Suppressor macrophage treated with lipopolysaccharide for 1 hour (primary cell): ENCODE measurements at places on chromosomes 2 and 18.

DNA sequence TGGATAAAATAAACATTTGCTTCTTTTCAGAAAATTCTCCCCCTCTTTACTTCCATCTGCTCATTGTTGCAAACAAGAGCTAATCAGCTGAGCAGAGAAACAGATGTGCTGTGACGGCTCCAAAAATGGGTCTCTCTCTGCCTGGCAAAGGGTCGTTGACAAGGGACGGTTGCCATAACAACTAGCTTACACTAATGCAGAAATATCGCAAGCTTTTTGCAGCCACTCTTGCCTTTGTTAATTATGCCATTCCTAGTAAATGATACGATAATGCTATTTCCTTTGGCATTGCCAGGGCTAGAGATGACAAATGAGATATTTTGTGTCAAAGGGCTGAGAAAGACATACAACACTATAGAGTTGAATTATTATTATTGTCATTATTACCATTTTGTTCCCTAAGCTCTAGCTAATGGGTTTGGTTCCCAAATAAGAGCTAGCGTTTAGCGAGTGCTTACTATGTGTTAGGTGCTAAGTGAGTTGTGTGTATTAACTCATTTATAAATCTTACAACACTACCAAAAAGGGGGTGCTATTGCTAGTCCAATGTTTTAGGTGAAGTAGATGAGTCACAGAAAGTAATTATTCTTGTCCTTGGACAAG lies 46.8 kb downstream of the MYO3B start:
- no peak for DNase-seq

DNA sequence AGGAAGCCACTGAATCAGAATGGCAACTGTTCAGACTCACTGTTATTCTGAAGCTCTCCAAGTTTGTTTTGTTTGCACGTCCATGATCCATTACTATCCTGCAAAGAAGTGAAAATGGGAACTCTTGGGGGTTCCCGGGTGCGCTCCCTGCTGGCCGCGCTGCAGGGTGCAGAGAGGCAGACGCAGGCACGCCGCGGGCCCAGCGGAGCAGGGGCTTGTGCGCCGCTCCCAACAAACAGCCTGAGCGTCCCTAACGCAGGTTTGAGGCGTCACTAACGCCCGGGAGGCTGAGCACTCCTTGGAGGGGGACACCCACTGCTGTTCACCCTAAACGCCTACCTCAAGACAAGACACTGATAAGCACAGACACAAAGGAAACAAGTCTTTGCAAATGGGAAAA lies 14.3 kb upstream of the PIEZO2 start:
- peak; percentile 48 for DNase-seq

- DNase-seq, result no peak
Measured at GRCh38 chr2:240427729-240428128, 7.7 kb upstream of the GPC1 start.

GRCh38 chr2:135745545-135745944 lies 3.9 kb downstream of the UBXN4 start:
- no peak for DNase-seq

DNA sequence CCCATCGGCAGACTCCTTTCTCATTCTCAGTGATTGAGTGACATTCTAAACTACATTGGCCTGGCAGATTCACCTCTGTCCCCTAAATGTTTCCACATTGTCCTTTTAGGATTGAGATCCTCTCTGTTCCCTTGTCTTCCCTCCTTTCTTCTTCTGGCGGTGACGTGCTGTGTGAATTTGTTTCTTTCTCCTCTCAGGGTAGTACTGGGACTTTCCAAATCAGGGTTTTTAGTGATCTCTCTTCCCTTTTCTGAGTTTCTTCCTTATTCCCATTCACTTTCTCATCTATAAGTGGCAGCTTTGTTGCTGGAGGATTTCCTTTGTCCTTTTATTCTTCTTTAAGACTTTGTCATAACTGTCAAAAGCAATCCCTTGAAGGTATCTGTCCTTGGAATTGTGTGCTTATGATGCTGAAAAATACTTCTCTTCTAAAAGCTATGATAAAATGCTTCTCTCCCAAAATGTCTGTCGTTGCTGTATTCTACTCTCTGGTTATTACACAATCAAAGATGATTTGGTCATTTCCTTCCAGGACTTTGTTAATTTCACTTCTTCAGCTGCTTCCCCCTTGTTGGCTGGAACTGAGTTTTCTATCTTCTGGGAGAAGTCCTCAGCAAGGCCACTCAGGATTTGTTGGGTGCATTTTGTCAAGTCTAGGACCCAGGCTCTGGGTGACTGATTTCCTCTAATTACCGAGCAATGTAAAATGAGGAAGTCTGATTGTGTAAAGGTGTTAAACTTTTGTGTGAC lies 4.9 kb upstream of the IL1B start:
- peak; percentile 86 for DNase-seq

- no peak for DNase-seq
Measured at GRCh38 chr18:62585274-62586150, 62.7 kb downstream of the ZCCHC2 start.

DNA sequence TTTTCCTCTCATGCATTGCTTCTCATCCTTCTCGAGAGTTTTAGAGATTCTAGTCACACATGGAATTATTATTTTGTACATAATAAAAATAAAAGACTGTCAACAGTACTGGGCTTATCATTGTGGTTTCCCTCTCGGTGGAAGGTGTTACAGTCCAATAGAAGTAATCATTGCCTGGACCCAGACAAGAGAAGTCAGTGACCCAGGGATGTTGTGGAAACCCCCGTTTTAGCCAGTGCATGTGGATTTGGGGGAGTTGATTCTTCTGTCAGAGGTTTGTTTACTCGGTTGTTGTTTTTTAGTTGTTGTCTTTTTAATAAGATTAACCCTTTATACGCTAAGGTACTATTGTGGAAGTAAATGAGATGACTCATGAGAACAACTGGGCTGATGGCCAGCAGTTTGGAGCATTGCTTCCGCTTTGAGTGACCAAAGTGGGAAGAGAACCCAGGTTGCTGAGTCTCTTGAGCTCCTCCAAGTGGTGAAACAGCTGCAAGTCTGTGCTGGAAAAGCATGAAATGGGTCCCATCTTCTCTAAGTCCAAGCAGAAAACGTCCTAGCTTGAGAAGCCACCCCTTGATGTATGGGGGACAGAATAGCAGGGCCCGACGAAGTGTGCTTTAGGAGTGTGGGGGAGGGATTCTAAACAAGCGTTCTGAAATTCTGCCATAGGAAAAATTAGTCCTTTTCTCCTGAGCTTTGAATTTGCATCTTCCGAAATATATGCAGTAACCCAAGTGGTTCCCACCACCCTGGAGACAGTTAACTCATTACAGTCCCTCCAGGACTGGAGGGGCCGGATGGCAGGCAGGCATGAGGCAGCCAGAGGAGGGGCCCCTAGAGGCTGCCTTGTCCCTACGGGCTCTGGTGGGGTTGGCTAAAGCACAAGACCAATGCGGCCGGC lies 61.8 kb upstream of the GPR45 start:
- peak; percentile 75 for DNase-seq

- no peak for DNase-seq
Measured at GRCh38 chr2:10909996-10910341, 1.8 kb upstream of the KCNF1 start.

DNA sequence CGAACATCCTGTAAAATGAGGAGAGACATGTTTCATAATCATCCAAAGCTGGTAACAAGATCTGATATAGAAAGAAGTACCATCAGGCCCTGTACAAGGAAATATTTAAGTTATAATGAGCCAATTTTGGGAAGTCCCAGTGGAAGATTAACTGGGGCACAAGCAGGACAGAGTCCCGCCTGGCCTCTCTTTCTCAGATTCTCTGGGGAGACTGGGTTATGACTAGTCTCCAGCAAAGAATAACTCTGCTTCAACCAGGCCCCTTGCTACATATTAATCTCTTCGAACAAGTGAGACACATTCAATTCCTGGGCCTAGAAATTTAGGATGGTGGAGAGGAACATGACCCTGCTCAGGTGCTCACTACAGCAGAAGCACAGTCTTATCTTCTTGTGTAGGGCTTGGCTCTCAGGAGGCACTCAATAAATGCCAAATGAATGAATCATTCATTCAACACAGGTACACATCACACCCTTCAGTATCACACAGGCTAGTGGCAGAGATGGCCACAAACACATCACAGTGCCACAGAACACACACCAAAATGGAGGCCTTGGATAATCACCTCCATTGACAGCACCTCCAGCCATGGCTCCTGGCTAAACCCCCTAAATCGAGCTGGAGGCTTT lies 46.4 kb upstream of the RNF152 start:
- DNase-seq, result no peak

- no peak for DNase-seq
Measured at GRCh38 chr2:223262946-223263345, 211.0 kb downstream of the KCNE4 start.

GRCh38 chr2:30661173-30662107 lies 145.8 kb downstream of the CAPN13 start:
- no peak for DNase-seq

GRCh38 chr2:55154525-55155030 lies 77.5 kb downstream of the CLHC1 start:
- no peak for DNase-seq

GRCh38 chr2:221981912-221982470 lies 316.8 kb downstream of the PAX3 start:
- no peak for DNase-seq

DNA sequence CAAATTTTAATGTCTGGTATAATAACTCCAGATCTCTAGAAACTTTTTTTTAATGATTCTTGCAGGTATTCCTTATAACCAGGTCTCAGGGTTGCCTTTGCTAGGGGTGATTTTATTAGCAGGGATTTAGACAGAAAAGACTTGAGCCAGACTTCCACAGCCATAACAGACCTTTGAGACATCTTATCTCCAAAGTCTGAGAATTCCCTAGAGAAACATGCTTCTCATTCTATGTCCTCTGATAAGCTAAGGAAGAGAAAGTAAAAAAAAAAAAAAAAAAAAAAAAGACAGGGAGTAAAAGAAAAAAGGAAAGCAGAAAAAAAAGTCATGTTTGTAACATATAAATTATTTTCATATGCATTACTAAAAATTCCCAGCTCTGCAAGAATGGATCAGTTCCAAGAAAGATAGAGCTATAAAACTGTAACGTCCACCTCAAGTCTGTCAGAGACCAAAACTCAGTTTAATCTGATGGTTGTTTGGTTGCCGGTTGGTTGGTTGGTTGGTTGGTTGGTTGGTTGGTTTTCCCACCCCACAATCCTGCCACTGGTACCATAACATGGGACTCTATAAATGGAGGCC lies 153.8 kb downstream of the COL6A3 start:
- no peak for DNase-seq

GRCh38 chr18:26051843-26052242 lies 38.6 kb downstream of the SS18 start:
- no peak for DNase-seq

DNA sequence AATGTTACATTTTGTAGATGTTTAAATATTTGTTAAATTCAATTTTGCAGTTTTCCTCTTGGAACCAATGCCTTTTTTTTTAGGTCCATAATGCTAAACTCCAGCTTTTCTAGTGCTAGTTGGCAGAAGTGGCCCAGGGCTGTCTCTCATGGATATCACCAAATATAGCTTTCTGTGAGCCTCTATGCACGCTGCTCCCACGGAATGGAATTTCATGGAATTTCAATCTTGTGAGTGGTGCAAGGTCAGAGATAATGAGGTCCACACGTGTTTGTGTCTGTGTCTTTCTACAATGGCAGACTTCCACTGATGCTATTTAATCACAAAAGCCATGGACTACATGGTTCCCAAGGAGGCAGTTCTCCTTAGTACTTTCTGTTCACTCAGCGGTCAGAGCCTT lies 191.5 kb upstream of the PARD3B start:
- DNase-seq, result no peak

DNA sequence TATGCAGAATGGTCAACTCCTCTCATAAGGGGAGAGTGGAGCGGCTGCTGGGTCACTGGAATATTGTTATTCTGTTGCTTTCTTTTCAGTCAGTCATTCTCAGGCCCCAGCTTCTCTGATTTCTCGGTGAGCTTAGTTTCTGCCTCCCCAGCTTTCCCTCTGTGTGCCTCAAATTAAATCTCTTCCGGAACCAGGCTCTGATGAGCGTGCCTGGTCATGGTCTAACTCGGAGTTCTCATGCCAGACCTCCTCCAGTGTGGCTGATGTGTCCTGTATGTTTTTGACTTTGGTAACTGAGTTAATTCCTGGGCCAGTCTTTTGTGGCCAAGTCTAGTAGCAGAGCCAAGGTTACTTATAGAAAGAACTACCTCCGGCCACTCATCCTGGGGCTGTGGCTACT lies 4.9 kb upstream of the STK11IP start:
- no peak for DNase-seq

DNA sequence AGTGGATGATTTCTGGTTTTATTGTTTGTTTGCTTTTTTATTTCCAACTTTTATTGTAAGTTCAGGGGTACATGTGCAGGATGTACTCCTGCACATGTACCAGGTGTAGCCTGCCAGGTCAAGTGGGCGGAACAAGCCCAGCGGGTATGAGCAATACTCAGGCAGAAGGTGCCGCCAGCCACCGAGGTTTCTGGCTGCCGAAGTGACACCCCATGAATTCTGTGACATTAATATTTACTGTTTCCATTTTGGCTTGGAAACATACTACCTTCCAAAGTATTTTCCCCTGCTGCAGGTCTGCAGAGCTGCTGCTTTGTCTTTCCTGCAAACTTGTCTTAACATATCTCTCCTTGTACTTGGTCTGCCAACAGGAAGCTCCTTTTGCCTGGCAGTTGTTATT lies 78.5 kb downstream of the PTPN4 start:
- no peak for DNase-seq

GRCh38 chr2:33583194-33583938 lies 15.7 kb downstream of the FAM98A start:
- peak; percentile 71 for DNase-seq

DNA sequence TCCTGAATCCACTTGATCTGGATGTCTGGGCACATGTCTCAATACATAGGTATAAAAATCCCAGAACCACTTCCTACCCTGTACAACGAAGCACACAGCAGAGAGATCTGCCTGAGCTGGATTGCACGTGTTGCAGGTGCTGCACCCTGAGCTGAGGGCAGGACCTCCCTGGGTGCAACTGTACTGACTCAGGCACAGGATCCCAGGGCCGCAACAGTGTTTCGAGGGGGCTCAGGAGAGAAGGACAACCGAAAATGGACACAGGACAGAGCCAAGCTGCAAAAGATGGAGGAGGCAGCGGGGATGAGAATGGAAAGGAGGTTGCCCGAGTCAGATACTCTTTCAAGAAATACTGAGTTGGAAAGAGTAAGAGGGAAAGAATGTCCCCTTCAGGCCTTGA lies 354.1 kb downstream of the EIPR1 start:
- no peak for DNase-seq

GRCh38 chr2:206971805-206972204 lies 32.5 kb downstream of the CPO start:
- DNase-seq, result peak; percentile 51

DNA sequence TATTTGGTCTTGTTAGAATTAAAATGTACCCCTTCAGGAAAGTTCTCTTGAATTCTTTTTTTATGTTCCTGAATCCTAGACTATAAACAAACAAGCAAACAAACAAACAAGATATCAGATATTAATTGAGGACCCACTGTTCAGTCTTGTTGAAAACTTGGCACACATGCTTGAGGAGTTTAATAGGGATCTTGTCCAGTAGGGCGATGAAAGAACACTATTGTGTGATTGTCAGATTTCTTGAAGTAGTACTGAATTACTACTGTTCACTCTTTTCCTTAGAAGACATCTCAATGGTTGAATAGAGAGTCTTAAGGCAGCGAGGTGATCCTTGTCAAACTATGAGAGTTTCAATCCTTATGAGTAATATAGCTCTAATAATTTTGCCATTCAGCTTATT lies 130.2 kb downstream of the PTPRM start:
- DNase-seq, result no peak

GRCh38 chr18:39396168-39396567 lies 1830.6 kb upstream of the CELF4 start:
- no peak for DNase-seq

- DNase-seq, result peak; percentile 74
Measured at GRCh38 chr2:12716282-12717190, at the start of gene TRIB2. Gene TRIB2, plus strand, starts transcription at chr2:12716936. Its CDS starts 1,372 bp downstream, at chr2:12718308.
